CD4-positive, CD25-positive, alpha-beta regulatory T cell (primary cell): ENCODE measurements at places on chromosomes 7 and 10. TPM values are rescaled to one million over a fixed set of nuclear protein-coding genes. Genes with fewer than 3 reads are reported as not detected.

The LAMB4 gene
- not detected for total RNA-seq

The EBLN1 gene
- not detected for total RNA-seq

The TRIM73 gene
- total RNA-seq = 28.2 TPM

The IQUB gene
- not detected for total RNA-seq

The JAKMIP3 gene
- total RNA-seq = 0.42 TPM

The GDF2 gene
- total RNA-seq = not detected

The OLAH gene
- total RNA-seq = not detected

The CDHR3 gene
- total RNA-seq = 38.2 TPM

The KLF6 gene
- 1,887 TPM for total RNA-seq

The NEUROD6 gene
- not detected for total RNA-seq
